Mesothelial cell of epicardium (in vitro differentiated cells): ENCODE measurements at places on chromosomes 7 and 10.

DNA sequence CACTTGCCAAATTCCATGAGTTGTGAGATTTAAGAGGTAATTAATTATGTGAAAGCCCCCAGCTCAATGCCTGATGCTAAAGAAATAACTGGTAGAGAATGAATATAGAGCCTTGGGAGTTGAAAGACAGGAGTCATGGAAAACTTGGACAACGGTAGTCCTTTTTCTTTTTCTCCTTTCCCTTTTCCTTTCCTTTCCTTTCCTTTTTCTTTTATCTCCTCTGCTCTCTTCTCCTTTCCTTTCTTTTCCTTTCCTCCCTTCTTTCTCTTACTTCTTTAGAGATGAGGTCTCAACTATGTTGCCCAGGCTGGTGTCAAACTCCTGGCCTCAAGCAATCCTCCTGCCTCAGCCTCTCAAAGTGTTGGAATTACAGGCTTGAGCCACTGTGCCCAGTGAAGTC lies 7.9 kb upstream of the TSPAN15 start:
- H3K4me3 ChIP-seq = no peak overlapping the region
- peaks cover 21% of the 10 kb centered on the region for H3K4me1 ChIP-seq
- H3K36me3 ChIP-seq = no peaks in the 10 kb centered on the region
- no peaks in the 10 kb centered on the region for H3K27me3 ChIP-seq
- DNase-seq = no peak

DNA sequence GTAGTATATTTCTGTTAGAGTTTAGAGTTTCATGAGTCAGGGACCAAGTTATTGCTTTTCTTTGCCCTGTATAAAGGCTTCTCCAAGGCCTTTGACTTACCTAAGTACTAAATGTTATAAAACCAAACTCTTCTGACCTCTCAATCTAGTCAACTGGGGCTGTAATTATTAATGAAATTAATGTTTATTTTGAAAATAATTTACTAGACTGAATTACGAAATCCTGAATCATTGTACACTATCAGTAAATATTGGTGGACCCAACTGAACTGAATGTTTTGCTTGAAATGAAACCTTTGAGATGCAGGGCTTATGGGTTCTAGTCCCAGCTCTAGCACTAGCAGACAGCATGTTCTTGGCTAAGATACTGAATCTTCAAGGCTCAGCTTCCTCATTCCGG lies 1.7 kb upstream of the CYP2C9 start:
- no peaks in the 10 kb centered on the region for H3K36me3 ChIP-seq
- no peak overlapping the region for H3K4me3 ChIP-seq
- no peak overlapping the region for H3K27ac ChIP-seq
- no peak for DNase-seq
- H3K27me3 ChIP-seq = no peaks in the 10 kb centered on the region

DNA sequence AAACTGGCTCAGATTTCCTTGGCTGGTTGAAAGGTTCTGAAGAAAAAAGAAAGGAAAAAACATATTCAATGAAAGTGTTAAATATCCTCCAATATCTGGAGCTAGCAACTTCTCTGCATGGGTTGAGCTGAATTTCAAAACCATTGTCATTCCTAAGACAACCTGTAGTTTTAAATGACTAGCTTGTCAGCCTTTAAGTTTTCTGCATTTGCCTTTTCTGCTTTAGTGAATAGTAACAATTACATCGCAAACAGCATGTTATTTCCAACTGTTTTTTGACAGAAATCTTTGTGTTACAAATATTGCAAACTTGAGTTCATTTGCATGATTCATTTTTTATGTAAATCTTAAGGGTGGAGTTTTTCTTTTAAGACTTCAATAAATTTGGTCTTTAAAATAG lies 852.3 kb upstream of the CELF2 start:
- H3K27me3 ChIP-seq = no peaks in the 10 kb centered on the region
- H3K36me3 ChIP-seq = no peaks in the 10 kb centered on the region
- H3K4me1 ChIP-seq = peaks cover 3% of the 10 kb centered on the region
- DNase-seq = no peak
- H3K27ac ChIP-seq = no peak overlapping the region

DNA sequence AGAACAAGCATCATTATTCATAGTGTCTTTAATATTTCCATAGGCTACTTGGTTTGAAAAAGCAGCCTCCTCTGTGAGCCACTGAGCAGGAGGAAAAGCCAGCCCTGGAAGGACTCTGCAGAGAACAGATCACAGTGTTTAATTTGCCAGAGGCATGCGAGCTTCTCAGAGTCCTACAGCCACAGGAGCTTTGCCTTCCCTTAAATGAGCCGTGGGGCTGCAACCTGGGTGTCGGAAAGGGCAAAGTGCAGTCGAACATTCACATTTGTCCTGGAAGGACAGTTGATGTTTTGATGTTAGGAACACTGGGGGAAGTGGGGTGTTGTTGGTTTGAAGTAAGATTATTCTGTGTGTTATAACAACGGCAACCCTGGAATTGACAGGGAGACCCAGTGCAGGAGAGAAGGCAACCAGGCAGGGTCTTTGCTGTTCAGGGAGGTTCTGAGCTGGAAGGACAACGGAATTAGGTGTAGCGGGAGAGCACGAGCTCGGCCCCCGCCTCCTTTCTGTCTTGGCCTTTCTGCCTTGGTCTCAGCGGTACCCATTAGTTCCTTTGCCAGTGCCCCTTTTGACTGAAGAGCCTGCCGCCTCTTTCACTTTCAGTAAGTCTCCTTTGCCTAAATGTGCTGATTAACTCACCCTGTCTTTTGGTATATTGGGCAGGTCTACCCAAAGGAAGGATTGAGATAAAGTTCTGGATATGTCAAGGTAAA lies 192.3 kb upstream of the PITRM1 start:
- H3K4me3 ChIP-seq = no peak overlapping the region
- no peak overlapping the region for H3K27ac ChIP-seq
- DNase-seq = no peak
- no peaks in the 10 kb centered on the region for H3K27me3 ChIP-seq
- no peaks in the 10 kb centered on the region for H3K4me1 ChIP-seq

- H3K36me3 ChIP-seq = no peaks in the 10 kb centered on the region
- H3K4me3 ChIP-seq = no peak overlapping the region
- DNase-seq = no peak
- H3K27me3 ChIP-seq = peaks cover 14% of the 10 kb centered on the region
Observed at GRCh38 chr10:131027256-131027655, 284.3 kb downstream of the TCERG1L start.

GRCh38 chr10:34374356-34375045 lies 440.6 kb downstream of the PARD3 start:
- H3K4me1 ChIP-seq = peaks cover 18% of the 10 kb centered on the region
- DNase-seq = no peak
- H3K27me3 ChIP-seq = no peaks in the 10 kb centered on the region
- H3K4me3 ChIP-seq = no peak overlapping the region
- peak overlapping the region; percentile 60 for H3K27ac ChIP-seq

DNA sequence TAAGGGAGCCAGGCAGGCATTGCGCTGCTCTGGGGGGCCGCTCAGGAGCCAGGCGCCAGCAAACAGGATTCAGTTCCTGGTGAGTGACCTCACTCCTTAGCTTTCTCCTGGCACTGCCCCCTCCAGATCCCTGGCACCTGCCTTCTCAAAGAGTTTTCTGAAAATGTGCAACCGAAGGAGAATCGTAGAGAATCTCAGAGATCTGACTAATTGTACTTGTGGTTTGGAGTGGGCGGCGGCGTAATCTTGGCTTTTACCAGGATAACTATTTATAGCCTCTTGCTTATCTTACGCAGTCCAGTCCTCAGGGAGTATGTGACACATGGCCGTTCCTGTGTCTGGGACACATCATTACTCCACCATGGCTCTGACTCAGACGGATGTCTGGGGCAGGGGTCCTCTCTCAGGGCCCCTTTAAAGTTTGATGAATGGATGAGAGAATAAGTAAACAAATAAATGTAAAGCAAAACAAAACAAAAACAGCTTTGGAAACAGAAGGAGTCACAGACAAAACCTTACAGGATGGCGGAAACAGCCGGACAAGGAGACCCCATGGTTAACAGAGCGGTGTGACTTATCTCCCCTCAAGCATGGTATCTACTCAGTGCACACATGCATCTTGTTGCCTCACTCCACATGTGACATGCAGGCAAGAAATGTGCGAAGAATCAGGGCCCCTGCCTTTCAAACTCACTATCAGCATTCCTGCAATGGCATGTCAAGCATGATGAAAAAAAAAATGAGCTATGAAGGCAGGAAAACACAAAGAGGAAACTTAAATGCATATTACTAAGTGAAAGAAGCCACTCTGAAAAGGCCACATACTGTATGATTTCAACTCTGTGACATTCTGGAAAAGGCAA lies 99.7 kb downstream of the TNS3 start:
- H3K27me3 ChIP-seq = no peaks in the 10 kb centered on the region
- no peaks in the 10 kb centered on the region for H3K36me3 ChIP-seq
- H3K27ac ChIP-seq = peak overlapping the region; percentile 93
- no peak for DNase-seq
- H3K4me3 ChIP-seq = no peak overlapping the region

- peaks cover 9% of the 10 kb centered on the region for H3K4me1 ChIP-seq
- H3K4me3 ChIP-seq = no peak overlapping the region
- no peaks in the 10 kb centered on the region for H3K36me3 ChIP-seq
- no peak for DNase-seq
- H3K27me3 ChIP-seq = no peaks in the 10 kb centered on the region
- H3K27ac ChIP-seq = no peak overlapping the region
Observed at GRCh38 chr7:110977127-110977737, 113.7 kb upstream of the LRRN3 start.

DNA sequence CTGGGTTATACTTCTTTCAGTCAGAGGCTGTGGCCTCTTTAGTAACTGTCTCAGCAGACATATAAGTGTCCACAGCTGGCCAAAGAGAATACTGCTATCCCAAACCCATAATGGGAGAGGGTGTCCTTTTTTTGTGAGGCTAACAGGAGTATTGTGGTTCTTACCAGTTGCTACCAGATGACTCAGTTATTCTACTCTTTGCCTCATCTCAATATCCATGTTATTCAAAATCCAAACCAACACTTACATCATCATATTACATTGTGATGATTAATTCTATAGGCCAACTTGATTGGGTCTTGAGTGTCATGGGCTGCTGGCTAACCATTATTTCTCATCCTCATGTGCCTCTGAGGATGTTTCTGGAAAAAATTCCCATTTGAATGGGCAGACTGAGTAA lies 120.9 kb downstream of the TMEM168 start:
- H3K27ac ChIP-seq = no peak overlapping the region
- H3K4me3 ChIP-seq = no peak overlapping the region
- peaks cover 3% of the 10 kb centered on the region for H3K27me3 ChIP-seq

DNA sequence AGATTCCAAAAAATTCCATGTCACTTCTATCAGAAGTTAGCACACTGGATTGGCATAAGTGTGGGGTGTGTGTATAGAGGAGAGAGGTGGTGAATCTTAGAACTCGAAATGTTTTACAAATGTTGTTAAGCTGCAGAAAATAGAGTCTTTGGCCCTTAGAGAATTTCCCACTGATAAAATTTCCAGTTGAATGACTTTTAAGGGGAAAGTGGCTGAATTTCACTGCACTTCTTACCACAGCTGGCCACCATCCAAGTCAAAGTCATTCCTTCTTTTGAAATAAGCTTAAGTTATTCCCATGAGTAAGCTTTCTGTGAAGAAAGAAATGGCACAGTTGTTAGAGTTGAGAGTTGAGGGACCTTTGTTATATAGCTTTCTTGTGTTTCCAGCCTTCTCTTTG lies 13.9 kb downstream of the VCL start:
- H3K36me3 ChIP-seq = peaks cover 4% of the 10 kb centered on the region
- H3K4me3 ChIP-seq = no peak overlapping the region
- H3K27me3 ChIP-seq = no peaks in the 10 kb centered on the region
- peak overlapping the region; percentile 84 for H3K27ac ChIP-seq
- peaks cover 47% of the 10 kb centered on the region for H3K4me1 ChIP-seq
- DNase-seq = no peak

DNA sequence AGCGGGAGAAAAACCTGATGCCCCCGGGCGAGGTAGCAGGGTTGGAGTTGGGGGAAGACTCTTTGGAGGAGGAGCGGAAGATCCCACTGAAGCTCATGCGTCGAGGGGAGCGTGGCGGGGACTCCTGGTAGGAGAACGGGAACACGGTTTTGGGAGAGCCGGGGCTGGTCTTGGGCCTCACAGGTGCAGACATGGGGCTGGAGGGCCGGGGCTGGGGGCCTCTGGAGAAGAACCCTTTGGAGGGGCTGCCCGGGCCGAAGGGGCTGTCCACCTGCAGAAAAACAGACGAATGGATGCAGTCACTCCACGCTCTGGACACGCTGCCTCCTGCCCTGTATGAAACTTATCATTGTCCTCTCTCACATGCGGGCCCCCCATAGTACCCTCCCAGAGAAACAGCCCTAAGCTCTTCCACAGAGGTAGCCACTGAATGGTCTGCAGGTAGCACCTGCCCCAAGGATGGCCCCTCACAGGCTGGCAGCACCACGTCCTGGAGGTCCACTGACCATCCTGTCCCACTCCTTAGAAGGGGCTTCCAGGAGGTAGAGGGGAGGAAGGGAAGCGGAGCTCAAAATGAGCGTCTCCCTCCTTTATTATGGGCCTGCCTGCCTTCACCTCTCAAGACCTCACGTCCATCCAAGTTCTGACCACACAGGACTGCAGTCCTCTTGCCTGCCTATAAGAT lies 95.6 kb downstream of the PRKAG2 start:
- H3K27ac ChIP-seq = no peak overlapping the region
- H3K4me3 ChIP-seq = no peak overlapping the region
- H3K4me1 ChIP-seq = peaks cover 2% of the 10 kb centered on the region
- H3K36me3 ChIP-seq = no peaks in the 10 kb centered on the region

- H3K4me1 ChIP-seq = no peaks in the 10 kb centered on the region
- H3K36me3 ChIP-seq = peaks cover 64% of the 10 kb centered on the region
- no peak for DNase-seq
- H3K27ac ChIP-seq = no peak overlapping the region
- no peak overlapping the region for H3K4me3 ChIP-seq
- H3K27me3 ChIP-seq = no peaks in the 10 kb centered on the region
Observed at GRCh38 chr10:72561745-72562166, 64.1 kb downstream of the MICU1 start.

DNA sequence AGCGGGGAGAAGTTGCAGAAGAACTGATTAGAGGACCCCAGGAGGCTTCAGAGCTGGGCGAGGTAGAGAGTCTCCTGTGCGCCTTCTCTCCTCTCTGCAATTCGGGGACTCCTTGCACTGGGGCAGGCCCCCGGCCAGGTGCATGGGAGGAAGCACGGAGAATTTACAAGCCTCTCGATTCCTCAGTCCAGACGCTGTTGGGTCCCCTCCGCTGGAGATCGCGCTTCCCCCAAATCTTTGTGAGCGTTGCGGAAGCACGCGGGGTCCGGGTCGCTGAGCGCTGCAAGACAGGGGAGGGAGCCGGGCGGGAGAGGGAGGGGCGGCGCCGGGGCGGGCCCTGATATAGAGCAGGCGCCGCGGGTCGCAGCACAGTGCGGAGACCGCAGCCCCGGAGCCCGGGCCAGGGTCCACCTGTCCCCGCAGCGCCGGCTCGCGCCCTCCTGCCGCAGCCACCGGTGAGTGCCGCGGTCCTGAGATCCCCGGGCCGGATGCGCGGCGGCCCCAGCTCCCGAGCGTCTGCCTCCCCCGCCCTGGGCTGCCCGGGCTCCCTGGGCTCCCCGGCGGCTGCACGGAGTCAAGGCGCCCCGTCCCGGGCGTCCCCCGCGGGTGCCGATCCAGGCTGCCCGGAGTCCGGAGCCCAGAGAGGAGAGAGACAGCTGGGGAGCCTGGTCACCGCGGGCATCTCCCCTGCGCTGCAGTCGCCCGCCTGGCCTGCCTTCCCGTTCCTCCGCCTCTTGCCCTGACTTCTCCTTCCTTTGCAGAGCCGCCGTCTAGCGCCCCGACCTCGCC lies at the start of gene PLAU:
Gene PLAU, plus strand, starts transcription at position 369 of the 789 bp plus-strand sequence. CDS start 424 bp downstream, outside the sequence.
- DNase-seq = peak; percentile 55
- H3K27me3 ChIP-seq = peaks cover 53% of the 10 kb centered on the region
- H3K27ac ChIP-seq = no peak within 1 kb of the TSS
- H3K4me3 ChIP-seq = peak within 1 kb of the TSS; percentile 83
- H3K36me3 ChIP-seq = no peaks in the 10 kb centered on the region

GRCh38 chr7:20417675-20418382 lies 87.1 kb downstream of the ITGB8 start:
- H3K4me3 ChIP-seq = no peak overlapping the region
- no peak for DNase-seq
- no peaks in the 10 kb centered on the region for H3K27me3 ChIP-seq
- no peak overlapping the region for H3K27ac ChIP-seq
- H3K36me3 ChIP-seq = peaks cover 8% of the 10 kb centered on the region
